Stimulated activated CD4-positive, alpha-beta T cell treated with anti-CD3 and anti-CD28 coated beads, Interleukin-15, amount 100 ng/mL, for 1 hour (primary cell): ENCODE measurements at places on chromosomes 1 and 21.
A peak's percentile ranks its signal among the peaks of the same experiment; 100 is the strongest.

GRCh38 chr1:160267284-160267991, 5.1 kb upstream of the DCAF8 start:
- DNase-seq = no peak

- DNase-seq = no peak
Measured at GRCh38 chr1:11461531-11462137, 17.3 kb upstream of the DISP3 start.

DNA sequence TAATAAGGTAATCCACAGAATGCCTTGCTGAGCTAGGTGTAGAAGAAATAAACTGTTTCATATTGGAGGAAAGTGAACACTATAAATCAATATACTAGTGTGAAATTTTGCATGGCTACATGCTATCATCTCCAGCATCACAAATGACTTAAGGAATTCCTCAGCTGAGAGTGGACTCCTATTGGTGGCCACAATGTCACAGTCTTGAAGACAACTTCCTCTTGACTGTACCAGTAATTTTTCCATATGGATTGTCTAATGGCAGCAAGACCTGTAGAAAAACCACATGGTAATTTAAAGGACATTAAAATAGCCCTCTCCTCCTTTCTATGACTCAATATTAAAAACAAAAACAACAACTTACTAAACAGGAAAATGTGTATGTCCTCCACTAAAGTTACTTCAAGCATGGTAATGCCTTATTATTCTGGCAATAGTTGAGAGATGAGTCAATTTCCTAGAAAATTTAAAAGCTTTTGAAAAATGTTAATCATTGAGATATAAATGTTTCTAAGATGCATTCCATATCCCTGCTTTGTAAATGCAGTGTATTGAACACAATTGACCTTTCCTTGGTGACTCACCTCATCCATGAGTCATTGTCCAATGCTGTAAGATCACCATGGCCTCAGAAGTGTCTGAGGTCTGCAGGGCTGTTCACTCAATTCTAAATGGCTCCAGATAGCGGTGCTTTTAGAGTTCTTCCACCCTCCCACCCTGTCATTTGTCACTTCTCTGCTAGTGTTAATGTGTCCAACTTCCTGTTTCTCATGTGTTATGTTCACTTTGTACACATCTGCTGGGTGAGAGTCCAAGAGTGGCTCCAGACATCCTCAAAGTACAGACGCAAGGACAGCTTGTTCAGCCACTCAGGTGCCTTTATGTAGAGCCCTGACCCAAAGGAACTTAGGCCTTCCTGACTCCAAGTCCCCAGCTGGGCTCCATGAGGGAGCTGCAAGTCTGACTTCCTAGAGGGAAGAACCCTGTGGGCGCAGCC, 32.8 kb upstream of the DNASE2B start:
- DNase-seq = no peak

DNA sequence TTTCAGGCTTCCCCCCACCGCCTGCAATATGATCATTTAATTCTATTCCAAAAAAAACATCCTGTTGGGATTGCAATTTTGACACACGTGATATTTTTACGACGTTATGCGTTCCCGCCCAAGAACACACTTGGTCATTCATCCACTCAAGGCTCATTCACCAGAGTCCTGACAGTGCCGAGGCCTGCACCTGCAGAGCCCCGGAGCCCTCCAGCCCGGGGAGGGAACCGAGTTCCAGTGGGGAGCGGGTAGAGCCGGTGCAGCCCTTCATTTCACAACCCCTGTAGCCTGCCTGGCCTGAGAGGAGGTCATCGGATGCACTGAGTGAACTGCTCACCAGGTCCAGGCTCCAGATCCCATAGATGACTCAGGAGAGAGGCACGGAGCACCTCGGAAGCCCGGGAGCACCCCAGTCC, 156.0 kb upstream of the BACE2 start:
- no peak for DNase-seq

GRCh38 chr1:13826009-13826408, 126.0 kb downstream of the PRDM2 start:
- no peak for DNase-seq

- no peak for DNase-seq
Measured at GRCh38 chr1:212286556-212287131, 1.4 kb downstream of the PPP2R5A start.

DNA sequence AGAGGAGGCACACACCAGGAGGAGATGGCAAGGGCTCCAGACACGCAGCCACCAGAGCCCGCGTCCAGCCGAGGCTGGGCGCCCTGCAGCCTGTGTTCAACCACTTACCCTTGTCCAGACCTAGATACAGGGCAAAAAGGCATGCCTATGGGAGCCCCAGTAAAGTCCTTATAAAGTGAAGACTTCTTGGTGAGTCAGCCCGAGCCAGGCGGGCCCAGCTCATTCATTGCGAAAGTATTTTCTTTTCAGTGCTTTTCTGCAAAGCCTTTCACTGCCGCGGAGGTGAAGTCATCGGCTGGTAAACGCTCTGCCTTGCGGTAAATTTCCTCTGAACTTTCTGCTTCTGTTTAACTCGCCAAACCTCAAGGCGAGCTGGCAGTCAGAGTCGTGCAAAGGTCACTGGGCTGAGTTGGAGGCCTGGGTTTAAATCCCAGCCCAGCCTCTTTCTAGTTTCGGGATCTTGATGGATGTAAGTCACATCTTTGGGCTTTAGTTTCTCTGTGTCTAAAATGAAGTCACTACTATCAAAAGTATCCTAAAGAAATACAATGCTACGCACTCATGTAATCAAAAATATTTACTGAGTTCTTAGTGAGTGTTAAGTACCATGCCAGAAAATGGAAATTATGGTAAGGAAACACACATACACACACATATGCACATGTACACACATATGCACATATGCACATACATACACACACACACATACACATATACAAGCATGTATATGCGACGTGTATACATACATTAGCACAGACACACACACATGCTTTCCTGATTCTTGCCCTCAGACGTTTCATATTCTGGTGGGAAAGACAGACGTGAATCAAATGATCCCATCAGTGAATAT, 54.7 kb upstream of the IFFO2 start:
- peak; percentile 34 for DNase-seq

DNA sequence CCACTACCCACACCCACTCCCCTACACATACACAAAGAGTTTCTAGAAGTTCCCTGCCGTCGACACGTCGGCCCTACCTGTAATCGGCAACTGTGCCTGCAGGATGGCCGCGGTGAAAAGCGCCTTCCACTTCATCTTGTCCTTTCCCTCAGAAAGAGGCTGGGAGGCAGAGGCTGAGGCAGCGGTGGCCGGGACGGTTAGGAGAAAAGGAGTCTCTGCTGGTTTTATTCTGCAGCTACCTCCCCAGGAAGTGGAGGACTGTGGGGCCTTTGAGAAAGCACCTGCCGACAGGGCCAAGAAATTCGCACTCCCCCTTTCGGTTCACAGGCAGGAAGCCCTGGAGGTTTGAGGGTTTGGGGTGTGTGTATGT, at the start of gene CD247:
Gene CD247 (minus strand): TSS at position 199 of the 370 bp plus-strand sequence. CDS start 64 bp downstream, at position 135.
- DNase-seq = peak; percentile 51

- no peak for DNase-seq
Measured at GRCh38 chr1:67162954-67163353, 3.3 kb upstream of the IL23R start.

DNA sequence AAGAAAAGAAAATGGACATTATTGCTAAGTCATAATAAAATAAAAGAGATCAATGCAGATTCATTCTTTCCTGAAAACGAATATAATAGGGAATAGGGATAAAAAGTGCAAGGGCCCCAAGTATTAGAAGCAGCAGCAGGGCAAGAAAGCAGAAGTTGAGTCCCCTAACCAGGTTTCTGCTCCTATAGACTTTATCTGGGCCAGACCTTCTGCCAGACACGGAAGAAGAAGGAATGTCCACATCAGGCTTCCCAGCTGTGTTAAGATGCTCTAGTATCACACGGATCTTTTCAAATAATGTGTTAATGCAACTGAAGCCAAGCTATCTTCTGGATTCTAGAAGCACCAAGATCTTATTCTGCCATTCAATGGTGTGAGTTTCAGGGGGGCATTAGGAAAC, 26.9 kb downstream of the CD244 start:
- no peak for DNase-seq

- DNase-seq = no peak
Measured at GRCh38 chr1:180917306-180918065, 4.8 kb downstream of the KIAA1614 start.

GRCh38 chr21:44436111-44436611, 19.1 kb upstream of the LRRC3 start:
- no peak for DNase-seq

DNA sequence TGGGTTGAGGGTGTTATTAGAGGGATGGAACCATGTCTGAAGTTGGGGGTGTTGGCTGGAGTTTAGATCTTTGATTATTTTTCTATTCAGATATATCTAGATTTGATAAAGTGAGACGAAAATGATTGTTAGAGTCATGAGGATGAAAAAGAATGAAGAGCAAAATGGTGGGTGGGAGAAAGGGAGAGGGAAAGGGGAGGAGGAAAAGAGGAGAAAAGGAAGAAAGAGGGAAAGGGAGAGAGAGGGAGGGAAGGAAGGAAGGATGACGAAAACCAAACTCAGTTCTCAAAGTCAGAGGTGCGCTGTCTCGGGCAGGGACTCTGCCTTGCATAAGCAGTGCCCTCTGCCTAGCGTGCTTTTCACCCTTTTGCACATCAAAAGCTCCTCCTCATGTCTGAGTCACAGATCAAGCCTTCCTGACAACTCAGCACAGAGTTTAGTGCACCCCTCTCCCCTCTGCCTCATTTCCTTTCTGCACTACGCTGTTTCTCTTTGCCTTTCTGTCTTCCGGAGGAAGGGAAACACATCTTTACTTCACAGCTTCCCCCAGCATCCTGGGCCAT, 225.8 kb upstream of the PROX1 start:
- peak; percentile 21 for DNase-seq

- peak; percentile 57 for DNase-seq
Measured at GRCh38 chr1:157163273-157164127, 25.3 kb upstream of the ETV3 start.

GRCh38 chr1:31764312-31765040, at the start of gene ADGRB2:
ADGRB2 (minus strand) TSS chr1:31764340; CDS start chr1:31757221, 7,119 bp downstream.
- DNase-seq = peak; percentile 12

GRCh38 chr1:187010571-187011309, 182.0 kb downstream of the PLA2G4A start:
- DNase-seq = no peak

DNA sequence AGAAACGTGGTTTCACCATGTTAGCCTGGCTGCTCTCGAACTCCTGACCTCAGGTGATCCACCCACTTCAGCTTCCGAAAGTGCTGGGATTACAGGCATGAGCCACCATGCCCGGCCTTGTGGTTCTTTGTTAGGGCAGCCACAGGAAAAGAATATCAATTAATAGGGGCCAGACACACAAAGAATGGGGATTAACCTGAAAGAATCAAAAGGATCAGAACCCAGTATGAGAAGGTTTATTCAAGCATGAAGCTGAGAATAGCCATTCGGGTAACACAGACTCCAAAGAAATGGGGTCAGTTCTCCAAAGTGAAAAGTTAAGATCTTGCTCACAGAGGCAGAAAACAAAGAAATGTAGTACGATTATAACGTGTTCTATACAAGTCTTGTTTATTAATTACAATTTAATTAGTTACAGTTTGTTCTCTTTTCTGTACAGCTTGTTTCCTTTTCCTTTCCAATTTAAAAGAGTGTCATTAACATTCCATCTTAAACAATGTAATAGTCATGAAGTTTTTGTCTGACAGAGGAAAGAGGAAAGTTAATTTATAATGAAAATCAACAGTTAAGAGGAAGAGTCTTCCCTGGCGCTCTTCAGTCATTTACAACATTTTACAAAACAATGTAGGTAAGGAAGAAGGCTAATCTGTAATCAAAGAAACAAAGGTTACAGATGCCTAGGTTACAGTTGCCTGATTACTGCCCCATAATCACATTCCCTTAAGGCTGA, 51.3 kb upstream of the SLC45A1 start:
- DNase-seq = no peak

GRCh38 chr1:243256590-243256989, 749 bp downstream of the SDCCAG8 start:
- no peak for DNase-seq

DNA sequence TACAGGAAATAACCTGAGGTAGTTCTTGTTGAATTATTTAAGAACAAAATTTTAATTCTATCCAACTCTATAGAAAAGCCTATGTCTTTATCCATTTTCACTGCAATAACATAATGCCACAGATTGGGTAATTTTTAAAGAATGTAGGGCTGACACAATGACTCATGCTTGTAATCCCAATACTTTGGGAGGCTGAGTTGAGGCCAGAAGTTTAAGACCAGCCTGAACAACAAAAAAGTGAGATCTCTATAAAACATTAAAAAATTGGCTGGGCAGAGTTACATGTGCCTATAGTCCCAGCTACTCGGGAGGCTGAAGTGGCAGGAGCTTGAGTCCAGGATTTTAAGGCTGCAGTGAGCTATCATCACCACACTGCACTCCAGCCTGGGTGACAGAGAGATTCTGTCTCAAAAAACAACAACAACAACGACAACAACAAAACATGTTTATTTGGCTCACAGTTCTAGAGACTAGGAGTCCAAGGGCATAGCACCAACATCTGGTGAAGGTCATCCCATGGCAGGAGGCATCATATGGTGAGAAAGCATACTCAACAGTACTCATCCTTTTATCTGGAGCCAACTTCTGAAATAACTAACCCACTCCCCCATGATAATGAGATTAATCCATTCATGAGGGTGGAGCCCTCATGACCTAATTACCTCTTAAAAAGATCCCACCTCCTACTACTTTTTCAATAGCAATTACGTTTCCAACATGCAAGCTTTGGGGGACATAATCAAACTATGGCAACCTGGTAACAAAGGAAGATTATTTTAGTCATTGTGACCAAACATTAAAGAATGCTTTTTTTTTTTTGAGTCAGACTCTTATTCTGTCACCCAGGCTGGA, 59.6 kb downstream of the ABL2 start:
- no peak for DNase-seq

GRCh38 chr1:24289937-24290595, 29.1 kb upstream of the GRHL3 start:
- DNase-seq = no peak

DNA sequence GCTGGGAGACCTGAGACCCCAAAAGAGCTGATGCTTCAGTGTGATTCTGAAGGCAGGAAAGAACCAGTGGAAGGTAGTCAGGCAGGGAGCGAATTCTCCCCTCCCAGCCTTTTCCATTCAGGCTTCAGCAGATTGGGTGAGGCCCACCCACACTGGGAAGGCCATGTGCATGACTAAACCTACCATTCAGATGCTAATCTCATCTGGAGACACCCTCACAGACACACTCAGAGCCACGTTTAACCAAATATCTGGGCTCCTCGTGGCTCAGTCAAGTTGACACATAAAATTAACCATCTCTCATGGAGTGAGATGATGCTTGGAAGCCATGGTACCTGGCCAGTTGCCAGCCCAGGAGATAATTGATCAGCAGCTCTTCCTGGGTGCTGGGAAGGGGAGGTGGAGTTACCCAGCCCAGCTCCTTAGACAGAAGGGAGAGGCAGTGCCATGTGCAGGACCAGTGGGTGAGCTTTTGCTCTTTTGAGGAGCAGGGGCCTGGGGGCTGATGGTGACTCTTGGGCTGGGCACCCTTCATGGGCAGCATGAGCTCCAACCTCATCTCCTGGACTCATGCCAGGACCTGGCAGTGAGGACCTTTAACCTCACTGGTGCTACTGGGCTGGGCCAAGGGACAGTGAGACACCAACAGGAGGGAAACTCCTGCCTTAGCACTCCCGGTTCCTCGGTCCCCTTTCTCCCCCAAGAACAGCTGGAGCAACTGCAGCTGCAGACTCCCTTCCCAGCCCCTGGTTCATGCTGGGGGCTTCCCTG, 89.0 kb upstream of the ACTL8 start:
- no peak for DNase-seq

- no peak for DNase-seq
Measured at GRCh38 chr1:168845140-168845539, 116.1 kb upstream of the DPT start.
